ENCODE measurements at places on chromosomes 4 and X. TPM values are rescaled to one million over a fixed set of nuclear protein-coding genes. Genes with fewer than 3 reads are reported as not detected.

MAP3K15 gene
- 0.52 TPM for total RNA-seq

THAP9 gene
- 9.9 TPM for total RNA-seq

RPA4 gene
- 2.6 TPM for total RNA-seq

ERCC6L gene
- total RNA-seq, result 0.52 TPM

WDR44 gene
- total RNA-seq, result 50.1 TPM

GTPBP6 gene
- total RNA-seq, result 30.8 TPM

RENBP gene
- total RNA-seq, result 5.7 TPM

FATE1 gene
- 0.52 TPM for total RNA-seq

TMEM150C gene
- total RNA-seq, result 4.2 TPM

TCEAL6 gene
- total RNA-seq, result not detected

All from skeletal muscle tissue (tissue), 5 donors.